ENCODE measurements at places on chromosomes 2 and 18. TPM values are rescaled to one million over a fixed set of nuclear protein-coding genes. Genes with fewer than 3 reads are reported as not detected.

DNA sequence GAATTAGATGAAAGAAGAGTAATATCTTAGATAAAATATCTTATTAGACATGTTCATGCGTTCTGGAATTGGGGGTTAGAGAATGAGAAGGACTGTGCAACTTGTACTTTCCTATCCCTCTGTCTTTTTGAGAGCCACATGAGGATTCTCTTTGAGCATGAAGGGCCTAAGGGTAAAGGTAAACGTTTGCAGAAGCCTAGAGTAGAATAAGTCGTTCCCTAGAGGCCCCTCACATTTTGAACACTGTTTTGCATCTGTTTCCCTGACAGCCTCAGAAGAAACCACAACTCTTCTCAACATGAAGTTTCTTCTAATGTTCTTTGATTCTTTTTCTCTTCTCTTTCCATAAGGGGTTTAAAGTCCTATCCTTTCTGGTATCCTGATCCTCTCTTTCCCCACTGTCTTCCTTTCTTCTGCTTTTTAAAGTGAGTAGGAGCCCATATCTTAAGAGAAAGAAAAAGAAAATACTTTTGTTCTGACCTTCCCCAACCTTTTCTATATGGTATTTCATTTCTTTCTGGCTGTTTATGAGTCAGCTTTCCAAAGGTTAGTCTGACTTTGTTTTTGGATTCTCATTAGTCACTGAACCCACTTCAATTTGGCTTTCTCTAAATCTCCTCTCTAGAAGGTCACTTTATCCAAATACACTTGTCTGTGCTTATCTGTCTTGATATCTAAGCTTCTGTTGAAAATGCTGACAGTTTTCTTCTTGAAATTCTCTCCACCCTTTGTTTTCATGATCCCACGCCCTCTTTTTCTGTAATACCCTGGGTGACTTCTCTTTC, 34.8 kb downstream of the PPP1R1C start:
- no peak overlapping the region for H3K4me3 ChIP-seq
- H3K4me1 ChIP-seq = no peaks in the 10 kb centered on the region
- no peaks in the 10 kb centered on the region for H3K27me3 ChIP-seq
- no peaks in the 10 kb centered on the region for H3K36me3 ChIP-seq

- no peaks in the 10 kb centered on the region for H3K4me1 ChIP-seq
- H3K4me3 ChIP-seq = no peak overlapping the region
- H3K36me3 ChIP-seq = no peaks in the 10 kb centered on the region
- DNase-seq = no peak
- no peak overlapping the region for H3K27ac ChIP-seq
Measured at GRCh38 chr2:85939131-85939530, 50.3 kb upstream of the ST3GAL5 start.

- no peak overlapping the region for H3K27ac ChIP-seq
- H3K4me3 ChIP-seq = no peak overlapping the region
- no peaks in the 10 kb centered on the region for H3K27me3 ChIP-seq
- no peak for DNase-seq
- H3K36me3 ChIP-seq = no peaks in the 10 kb centered on the region
- no peaks in the 10 kb centered on the region for H3K4me1 ChIP-seq
Measured at GRCh38 chr2:72629062-72629461, 196.8 kb downstream of the EXOC6B start.

DNA sequence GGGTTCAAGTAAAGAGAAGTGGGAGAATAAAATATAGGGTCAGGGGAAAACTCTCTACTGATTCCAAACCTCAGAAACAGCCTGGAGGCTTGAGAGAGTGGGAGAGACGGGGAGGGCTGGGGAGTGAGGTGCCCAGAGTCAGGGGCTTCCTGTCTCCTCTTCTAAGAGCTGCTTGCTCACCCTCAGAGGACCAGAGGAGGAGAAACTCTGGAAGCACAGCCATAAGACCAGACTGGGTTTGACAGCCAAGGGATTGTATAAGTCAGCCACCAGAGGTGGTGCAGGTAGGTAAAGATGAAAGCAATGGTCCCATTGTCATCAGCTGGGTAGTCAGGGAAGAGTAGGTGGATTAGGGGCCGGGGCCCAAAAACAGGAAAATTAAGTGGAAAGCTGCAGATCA, 259.4 kb downstream of the TNS1 start:
- H3K27me3 ChIP-seq = no peaks in the 10 kb centered on the region
- no peak overlapping the region for H3K27ac ChIP-seq
- no peaks in the 10 kb centered on the region for H3K4me1 ChIP-seq
- no peak overlapping the region for H3K4me3 ChIP-seq

DNA sequence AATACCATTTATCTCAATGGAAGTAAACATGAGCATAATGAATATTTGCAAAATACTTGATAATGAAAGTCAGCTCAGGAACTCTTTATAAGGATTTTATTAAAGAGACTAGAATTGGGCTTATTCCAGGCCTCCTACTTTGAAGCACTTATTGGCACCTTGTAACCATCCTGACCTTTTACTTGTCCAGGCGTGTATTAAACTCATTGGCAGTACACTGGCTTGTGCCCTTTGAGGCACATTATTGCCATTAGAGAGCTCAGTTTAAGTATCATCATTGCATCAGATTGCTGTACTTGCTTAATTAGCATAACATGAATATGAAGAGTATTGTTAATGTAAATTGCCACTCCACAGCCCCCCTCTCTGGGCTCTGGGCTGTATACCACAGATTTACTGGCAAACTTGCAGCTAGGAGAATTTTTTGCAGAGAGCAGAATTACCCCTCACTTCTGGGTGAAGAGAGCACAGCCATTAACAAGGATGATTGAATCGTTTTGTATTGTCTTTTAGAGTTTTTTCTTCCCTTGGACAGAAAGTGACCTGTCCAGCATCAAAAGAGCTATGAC, 72.5 kb downstream of the XIRP2 start:
- H3K4me3 ChIP-seq = no peak overlapping the region
- no peaks in the 10 kb centered on the region for H3K27me3 ChIP-seq
- H3K27ac ChIP-seq = no peak overlapping the region
- DNase-seq = no peak
- H3K4me1 ChIP-seq = no peaks in the 10 kb centered on the region
- H3K36me3 ChIP-seq = no peaks in the 10 kb centered on the region

Gene KHK
- total RNA-seq = 14.5 TPM

Gene CDH19
- not detected for total RNA-seq

All from CD8-positive, alpha-beta memory T cell (primary cell).